ENCODE measurements at places on chromosomes 7 and 10. TPM values are rescaled to one million over a fixed set of nuclear protein-coding genes. Genes with fewer than 3 reads are reported as not detected.

GRCh38 chr10:82674036-82674435 is 799.0 kb downstream of the NRG3 start:
- DNase-seq: no peak

- no peak for DNase-seq
Observed at GRCh38 chr7:5333121-5334045, 50.6 kb downstream of the SLC29A4 start.

GRCh38 chr7:36670585-36671431 is 53.5 kb downstream of the AOAH start:
- peak; percentile 19 for DNase-seq

Gene FAM237B
- not detected for total RNA-seq

- no peak for DNase-seq
Observed at GRCh38 chr10:131049016-131049415, 262.5 kb downstream of the TCERG1L start.

Gene SGCE
- 5.5 TPM for total RNA-seq

Gene MKX
- total RNA-seq: not detected

- DNase-seq: no peak
Observed at GRCh38 chr10:96613576-96613975, 26.8 kb upstream of the TM9SF3 start.

- DNase-seq: no peak
Observed at GRCh38 chr10:49295297-49295696, 3.7 kb upstream of the C10orf71 start.

GRCh38 chr7:120805636-120806388 is 52.1 kb downstream of the TSPAN12 start:
- DNase-seq: peak; percentile 6

Gene GRID2IP
- not detected for total RNA-seq

- DNase-seq: no peak
Observed at GRCh38 chr7:90530263-90530662, 60.8 kb downstream of the PTTG1IP2 start.

DNA sequence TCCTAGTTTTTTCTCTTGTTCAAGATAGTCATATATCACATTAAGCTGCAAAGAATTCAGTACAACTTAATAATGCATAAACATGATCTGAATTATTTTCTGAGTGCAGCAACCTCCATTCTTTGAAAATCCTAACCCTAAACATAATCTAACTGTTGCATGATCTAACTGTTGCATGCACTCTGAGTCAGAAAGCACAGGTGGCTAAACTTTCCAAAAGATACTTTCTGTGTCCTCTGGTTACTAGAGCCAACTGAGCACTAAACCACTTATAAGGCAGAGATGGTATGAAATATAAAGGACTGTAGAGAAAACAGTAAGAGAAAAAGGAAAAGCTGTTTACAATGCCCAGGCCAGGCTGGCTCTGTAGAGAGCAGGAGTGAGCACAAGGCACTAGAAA is 23.0 kb upstream of the FAM133B start:
- no peak for DNase-seq

GRCh38 chr10:111835574-111835973 is 348.0 kb downstream of the GPAM start:
- peak; percentile 4 for DNase-seq

GRCh38 chr10:129939416-129940275 is 24.4 kb downstream of the EBF3 start:
- DNase-seq: no peak

DNA sequence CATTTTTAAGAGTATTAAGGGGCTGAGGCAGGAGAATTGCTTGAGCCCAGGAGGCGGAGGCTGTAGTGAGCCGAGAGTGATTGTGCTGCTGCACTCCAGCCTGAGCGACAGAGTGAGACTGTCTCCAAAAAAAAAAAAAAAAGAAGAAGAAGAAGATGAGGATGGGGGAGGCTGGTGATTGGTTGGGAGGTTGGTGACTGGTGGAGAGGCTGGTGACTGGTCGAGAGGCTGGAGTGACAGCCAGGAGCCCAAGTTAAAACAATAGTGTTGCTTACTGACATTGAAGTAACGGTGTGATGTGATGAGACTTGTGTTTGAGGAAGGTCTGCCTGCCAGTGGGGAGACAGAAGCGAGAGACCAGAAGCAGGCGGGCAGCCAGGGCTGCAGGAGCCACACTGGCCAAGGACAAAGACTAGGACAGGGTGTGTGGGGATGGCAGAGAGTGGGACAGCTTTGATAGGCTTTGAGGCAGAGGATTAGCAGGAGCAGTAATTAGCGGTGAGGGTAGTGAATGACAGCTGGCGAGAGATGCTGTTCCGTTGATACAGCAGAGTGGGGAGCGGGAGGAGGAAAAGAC is 4.9 kb downstream of the SRRT start:
- DNase-seq: no peak

GRCh38 chr10:103481974-103482531 is 3.0 kb upstream of the CALHM3 start:
- no peak for DNase-seq

DNA sequence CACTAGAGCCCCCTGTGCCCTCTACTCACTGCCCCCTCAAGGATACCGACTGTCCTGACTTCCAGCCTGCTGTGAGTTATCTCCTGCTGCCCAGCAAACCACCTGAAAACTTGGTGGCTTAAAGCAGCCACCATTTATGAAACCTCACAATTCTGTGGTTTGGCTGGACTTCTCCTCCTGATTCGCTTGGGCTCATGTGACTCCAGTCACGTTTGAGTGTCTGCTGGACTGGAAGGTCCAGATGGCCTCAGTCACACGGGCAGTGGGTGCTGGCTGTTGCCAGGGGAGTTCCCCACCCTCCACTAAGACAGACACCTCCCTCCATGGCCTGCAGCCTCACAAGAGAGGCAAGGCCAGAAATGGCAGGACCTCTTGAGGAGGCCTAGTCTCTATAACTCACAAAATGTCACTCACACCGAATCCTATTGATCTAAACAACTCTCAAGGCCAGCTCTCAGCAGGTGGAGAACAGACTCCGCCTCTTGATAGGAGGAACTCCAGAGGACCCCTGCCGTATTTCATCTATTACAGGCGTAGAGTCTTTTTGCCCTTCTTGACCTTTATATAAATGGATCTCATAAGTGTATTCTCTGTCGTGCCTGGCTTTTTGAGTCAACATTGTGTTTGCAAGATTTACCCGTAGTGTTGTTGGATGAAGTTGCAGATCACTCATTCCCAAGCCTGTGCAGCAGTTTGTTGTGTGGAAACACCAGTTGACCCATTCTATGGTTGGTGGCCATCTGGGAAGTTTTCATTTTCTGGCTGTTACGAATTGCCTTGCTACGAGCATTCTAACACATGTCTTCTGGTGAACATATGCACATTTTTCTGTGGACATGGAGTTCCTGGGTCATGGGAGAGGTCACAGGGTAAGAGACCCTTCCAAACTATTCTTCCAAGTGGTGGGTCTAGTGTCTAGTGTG is 48.3 kb downstream of the ZMIZ1 start:
- peak; percentile 62 for DNase-seq

- peak; percentile 68 for DNase-seq
Observed at GRCh38 chr10:119401671-119402395, 140.7 kb downstream of the RGS10 start.

Gene ANKRD30A
- total RNA-seq: not detected

Measured in gastrocnemius medialis (tissue), 4 donors.